ENCODE measurements at places on chromosomes 12 and 14.

DNA sequence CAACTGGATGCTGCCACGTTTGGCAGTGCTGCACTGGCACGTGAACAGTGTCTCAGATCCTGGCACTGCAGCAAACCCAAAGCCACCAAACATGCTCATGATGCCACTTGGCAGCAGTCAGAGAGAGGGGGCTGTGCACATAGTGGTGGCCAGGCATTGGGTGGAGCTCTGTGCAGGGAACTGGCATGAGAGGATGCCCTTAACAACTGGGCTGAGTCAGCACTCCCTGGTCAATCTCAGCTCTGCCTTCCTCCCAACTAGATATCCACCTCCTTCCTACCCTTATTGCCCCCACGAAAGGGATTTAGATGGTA lies 37.0 kb downstream of the ZFHX2 start:
- no peak for DNase-seq

GRCh38 chr12:11609045-11609444 lies 40.4 kb upstream of the ETV6 start:
- no peak for DNase-seq

GRCh38 chr12:91773749-91774429 lies 371.8 kb downstream of the BTG1 start:
- DNase-seq: no peak

DNA sequence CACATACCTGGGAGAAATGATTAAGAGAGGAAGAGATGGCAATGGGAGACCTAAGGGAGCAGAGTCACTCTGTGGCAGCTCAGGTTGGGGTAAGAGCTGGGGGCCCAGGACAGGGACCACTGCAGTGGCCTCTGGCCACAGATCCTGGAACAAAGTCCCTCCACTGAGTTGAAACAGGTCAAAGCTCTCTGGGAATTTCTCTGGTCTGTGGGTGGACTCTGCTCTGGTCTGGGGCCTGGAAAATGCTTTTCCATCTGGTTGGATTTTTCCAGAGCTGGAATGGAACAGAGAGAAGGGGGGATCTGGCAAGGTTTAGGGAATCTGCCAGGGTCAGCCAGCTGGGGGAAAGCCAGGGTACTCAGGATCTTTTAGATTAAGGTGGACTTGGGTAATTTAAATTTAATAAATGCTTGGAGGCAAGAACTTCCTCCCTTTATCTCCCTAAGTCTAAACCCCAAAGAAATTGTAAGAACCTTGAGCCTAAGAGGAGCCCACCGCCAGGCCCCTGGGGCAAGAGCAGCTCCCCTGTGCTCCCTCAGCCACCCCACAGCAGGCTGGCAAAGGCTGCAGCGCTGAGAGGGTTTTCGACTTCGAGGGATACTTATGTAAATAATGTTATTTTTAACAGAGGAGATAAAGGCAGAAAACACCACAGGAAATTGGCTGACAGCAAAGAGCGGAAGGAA lies 3.7 kb downstream of the HOXC10 start:
- no peak for DNase-seq

DNA sequence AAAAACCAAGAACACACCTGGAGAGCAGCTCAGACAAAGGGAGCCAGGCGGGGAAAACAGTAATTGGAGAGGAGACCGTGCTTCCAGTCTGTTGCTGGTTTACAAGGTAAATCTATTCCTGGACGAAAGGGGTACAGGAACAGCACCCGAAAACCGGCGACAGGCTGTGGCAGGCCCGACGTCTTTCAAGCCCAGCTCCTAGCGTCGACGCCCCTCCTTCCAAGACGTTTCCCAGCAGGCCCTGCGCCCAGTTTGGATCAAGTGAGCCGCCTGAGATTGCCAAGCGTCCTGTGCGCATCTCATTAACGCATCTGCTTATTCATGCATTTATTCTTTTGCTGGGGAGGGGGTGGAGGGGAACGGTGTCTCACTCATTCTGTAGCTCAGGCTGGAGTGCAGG lies 1.4 kb downstream of the C12orf56 start:
- DNase-seq: no peak

- DNase-seq: peak; percentile 75
These were observed 72.8 kb downstream of the IRF2BPL start for GRCh38 chr14:76955575-76956315.

DNA sequence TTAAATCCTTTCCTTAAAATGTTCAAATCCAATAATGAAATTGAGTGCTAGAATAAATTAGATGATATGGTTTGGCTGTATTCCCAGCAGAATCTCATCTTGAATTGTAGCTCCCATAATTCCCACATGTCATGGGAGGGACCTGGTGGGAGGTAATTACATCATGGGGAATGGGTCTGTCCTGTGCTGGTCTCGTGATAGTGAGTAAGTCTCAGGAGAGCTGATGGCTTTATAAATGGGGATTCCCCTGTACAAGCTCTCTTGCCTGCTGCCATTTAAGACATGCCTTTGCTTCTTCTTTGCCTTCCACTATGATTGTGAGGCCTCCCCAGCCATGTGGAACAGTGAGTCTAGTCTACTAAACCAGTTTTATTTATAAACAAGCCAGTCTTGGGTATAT lies 508.5 kb downstream of the ETNK1 start:
- DNase-seq: no peak

DNA sequence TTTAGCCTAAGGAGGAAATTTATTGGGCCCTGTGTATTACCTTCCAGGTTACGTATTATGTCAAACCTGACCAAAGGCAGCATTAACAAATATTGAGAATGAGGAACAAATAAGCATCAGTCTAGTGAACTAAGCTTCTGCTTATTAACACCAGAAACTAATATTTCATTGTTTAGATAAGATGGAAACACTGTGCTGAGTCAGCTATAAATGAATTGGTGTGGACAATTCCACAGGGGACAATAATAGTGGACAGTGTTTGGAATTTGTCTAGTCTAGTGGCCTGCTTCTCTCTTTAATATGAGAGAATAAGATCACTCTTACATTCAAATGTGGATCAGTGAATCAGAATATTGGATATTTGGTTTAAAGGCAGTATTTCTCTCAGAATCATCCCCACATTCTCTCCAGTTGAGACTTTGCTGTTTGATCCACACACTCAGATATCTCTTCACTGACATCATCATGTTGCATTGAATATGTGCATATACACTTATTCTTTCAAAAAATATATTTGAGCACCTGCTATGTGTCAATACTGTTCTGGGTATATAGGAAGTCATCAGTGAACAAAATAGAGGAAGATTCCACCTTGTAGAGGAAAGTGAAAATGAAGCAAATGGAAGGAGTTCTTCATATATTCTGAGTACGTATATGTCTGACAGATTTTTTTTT lies 136.3 kb downstream of the DIO2 start:
- no peak for DNase-seq

DNA sequence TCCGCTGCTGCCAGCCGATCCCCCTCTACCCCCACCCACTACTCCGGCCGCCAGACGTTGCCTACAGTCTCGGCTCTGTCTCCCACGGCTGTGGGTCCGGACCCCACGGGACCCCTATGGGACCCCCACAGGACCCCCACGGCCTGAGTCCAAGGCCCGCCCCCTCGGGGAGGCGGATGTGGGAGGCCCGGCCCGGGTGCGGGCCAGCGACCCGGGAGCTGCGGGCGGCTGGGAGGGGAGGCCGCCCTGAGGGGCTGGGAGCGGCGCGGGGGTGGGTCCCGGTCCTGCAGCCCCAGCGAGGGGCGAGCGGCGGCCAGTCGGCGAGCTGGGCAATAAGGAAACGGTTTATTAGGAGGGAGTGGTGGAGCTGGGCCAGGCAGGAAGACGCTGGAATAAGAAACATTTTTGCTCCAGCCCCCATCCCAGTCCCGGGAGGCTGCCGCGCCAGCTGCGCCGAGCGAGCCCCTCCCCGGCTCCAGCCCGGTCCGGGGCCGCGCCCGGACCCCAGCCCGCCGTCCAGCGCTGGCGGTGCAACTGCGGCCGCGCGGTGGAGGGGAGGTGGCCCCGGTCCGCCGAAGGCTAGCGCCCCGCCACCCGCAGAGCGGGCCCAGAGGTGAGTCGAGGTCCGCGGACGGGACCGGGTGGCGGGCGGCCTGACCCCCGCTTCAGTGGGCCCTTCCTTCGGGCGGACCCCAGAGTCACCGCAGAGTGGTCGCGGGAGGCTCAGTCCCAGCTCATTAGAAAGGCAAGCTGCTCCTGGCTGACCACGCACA lies at the start of gene ACVRL1:
ACVRL1 (plus strand) TSS at position 422 of the 773 bp plus-strand sequence. CDS start 4,971 bp downstream, outside the sequence.
- DNase-seq: peak; percentile 67

DNA sequence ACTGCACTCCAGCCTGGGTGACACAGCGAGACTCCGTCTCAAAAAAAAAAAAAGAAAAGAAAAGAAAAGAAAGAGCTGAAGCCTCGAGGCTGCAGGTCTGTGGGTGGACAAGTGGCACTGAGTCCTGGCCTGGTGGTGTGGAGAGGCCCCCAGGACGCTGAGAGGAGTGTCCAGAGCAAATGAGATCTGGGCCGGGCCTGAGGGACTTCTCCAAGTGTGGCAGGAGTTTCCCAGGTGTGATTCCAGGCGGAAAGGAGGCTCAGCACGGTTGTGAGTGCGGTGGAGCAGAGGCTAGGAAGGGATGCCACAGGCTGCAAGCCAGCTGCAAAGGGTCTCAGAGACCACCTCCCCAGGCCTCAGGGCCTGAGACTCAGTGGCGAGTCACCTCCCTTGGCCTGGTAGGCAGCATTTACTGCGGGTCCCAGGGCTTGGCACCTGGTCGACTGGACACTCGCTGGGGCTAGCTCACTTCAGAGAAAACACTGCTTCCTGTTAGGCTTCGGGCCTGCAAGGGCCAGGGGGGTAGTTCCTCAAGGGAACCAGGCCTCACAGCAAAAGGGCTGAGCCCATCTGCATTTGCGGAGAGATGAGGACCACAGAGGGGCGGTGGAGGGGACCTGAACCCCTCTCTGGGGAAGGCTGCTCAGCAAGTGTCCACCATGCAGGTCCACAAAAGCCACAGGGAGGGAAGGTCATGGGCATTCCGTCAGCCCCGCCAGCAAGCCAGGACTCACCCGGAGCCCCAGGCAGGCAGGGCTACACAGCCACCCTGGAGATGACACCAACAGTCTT lies 11.7 kb downstream of the TTC7B start:
- no peak for DNase-seq

GRCh38 chr12:96193725-96194575 lies at the start of gene ELK3:
TSS of gene ELK3 (plus strand) at chr12:96194375.
- DNase-seq: peak; percentile 95

DNA sequence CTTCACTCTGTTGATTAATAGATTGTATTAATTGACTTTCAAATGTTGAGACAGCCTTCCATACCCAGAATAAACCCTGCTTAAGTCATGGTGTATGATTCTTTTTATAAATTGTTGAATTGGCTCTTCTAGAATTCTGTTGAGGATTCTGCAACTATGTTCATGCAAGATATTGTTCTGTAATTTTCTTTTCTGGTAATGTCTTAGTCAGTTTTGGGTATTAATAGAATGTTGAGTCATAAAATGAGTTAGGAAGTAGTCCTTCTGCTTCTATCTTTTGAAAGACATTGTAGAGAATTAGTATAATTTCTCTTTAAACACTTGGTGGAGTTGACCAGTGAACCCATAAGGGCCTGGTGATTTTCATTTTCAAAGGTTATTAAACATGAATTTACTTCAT lies 958.9 kb downstream of the LRFN5 start:
- DNase-seq: no peak

DNA sequence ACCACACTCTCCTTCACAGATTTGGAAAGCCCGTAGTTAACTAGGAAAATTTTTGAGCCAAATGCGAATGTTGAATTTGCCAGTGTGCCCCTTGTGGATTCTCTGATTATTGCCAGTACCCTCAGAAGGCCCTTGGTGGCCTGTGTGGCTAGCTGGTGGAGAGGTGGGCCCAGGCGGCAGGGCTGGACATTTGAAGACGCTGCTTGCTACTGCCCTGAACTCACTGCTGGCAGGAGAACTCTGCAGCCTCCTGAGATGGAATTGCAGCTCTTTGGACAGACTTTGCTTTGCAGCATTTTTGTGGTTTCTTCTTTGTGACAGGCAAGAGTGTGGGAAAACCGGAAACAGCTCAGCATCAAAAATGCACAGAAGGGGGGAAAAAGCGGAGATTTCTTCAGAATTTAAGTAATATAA lies 97.6 kb downstream of the TGFB3 start:
- DNase-seq: peak; percentile 31

DNA sequence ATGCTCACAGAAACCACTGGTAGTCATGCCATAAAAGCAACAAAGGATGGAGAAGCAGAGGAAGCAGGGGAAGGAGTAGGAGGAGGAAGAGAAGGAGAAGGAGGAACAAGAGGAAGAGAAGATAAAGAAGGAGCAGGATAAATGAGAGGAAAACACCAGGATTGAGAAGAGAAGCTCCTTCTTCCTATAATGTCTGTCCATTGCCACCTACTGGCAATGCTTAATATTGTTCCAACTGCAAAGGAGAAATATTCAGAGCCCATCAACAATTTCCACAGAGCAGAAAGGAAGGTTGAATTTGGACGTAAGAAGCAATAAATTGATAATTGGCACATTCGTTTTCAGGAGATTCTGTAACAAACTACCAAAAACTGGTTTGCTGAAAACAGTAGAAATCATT lies 898.4 kb downstream of the SLC16A7 start:
- peak; percentile 65 for DNase-seq

- DNase-seq: peak; percentile 65
These were observed 148.5 kb downstream of the TMTC2 start for GRCh38 chr12:82835217-82835616.

DNA sequence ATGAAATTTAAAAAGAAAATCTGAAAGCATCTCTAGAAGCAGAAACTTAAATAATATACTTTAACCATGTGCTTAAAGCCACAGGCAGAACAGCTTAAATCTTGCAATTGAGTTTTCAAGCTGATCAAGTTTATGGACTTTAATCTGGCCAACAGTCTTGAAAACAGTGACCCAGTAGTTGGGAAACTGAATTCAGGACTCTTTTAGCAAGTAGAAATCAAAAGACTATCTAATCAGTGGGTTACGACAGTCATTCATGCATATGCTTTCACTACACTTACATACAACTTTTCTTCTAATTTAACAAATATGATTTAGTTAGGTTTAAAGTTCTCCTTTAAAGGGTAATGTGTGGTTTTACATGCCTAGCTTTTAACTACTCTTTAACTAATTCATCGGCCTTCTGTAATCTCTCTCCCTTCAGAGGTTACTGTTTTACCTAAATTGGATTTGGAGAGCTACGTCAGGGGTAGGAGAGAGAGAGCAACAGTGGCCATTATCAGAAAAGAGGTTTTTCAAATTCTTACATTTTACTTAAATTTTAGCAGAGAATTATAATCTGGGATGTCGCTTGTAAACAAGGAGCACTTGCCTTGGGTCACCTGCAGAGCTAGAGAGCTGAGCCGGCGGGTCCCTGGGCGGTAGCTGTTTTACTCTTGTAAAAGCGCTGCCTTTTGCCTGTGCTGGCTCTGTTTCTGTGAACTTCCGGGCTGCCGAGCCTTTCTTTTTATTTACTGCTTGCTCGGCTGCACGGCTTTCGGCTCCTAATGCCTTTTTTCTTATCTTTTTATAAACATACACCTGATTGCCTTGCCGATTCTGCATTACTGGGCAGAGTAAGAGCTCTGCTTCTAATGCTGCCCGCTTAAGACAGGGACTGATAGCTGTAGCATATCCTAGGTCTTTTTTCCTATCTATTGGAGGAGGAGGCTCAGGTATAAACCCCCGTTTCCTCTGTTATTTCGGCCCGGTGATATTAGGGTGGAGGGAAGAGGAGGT lies 17.4 kb upstream of the LYZ start:
- peak; percentile 15 for DNase-seq

DNA sequence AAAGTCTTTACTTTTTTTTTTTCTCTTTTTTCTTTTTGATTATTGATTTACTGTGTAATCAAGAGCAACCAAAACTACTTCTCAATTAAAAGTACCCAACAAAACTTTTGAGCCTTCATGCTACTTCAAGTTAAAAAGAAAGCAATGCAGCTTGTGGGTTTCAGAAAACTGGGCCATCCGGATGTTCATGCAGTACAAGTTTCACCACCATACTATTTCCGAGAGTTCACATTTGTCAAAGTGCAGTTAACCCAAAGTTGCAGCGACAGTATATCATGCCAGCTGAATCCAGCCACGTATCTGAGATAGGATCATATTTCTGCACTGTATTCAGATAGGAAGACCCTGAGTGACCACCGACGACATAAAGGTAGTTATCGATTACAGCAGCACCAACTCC lies 33.0 kb downstream of the KLHL28 start:
- no peak for DNase-seq

Data from dermis blood vessel endothelial cell (primary cell).